Stimulated activated CD8-positive, alpha-beta memory T cell treated with anti-CD3 and anti-CD28 coated beads, Interleukin-2, amount 100 ng/mL, for 1 hour (primary cell): ENCODE measurements at places on chromosomes 16 and 17.

GRCh38 chr16:51144203-51144602, 6.9 kb downstream of the SALL1 start:
- no peak for DNase-seq

GRCh38 chr16:70433458-70434103, 5.3 kb downstream of the ST3GAL2 start:
- no peak for DNase-seq

- no peak for DNase-seq
These were observed 103.3 kb upstream of the ERCC4 start for GRCh38 chr16:13816701-13817100.

GRCh38 chr16:10950393-10950792, 6.0 kb downstream of the CLEC16A start:
- no peak for DNase-seq
